Hindlimb muscle (tissue), 1 donor: ENCODE measurements at places on chromosomes 1 and 21. TPM values are rescaled to one million over a fixed set of nuclear protein-coding genes. Genes with fewer than 3 reads are reported as not detected.

Gene RORC
- 11.8 TPM for polyA plus RNA-seq

Gene C8B
- not detected for polyA plus RNA-seq

Gene PFDN2
- 66.3 TPM for polyA plus RNA-seq

DNA sequence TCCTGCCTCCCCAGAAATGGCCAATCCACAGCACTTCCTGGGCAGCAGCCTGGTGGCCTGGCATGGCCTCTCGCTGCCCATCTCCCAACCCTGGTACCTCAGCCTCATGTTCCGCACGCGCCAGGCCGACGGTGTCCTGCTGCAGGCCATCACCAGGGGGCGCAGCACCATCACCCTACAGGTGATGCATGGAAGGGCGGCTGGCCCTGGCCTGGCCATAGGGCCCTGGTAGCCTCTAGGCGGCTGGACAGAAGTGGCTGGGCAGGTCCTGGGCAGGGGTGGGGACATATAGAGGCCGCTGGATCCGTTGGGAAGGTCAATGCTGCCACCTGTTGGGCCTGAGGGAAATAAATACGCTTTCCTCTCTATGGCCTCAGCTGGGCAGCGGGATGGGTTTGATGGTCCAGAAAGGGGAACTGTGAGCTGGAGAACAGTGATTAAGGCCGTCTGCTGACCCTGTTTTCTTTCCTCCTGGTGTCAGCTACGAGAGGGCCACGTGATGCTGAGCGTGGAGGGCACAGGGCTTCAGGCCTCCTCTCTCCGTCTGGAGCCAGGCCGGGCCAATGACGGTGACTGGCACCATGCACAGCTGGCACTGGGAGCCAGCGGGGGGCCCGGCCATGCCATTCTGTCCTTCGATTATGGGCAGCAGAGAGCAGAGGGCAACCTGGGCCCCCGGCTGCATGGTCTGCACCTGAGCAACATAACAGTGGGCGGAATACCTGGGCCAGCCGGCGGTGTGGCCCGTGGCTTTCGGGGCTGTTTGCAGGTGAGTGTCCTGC lies 14.4 kb downstream of the CELSR2 start:
- DNase-seq, result peak; percentile 77

Gene NCDN
- polyA plus RNA-seq, result 19.9 TPM

Gene GNG12
- 37.1 TPM for polyA plus RNA-seq

DNA sequence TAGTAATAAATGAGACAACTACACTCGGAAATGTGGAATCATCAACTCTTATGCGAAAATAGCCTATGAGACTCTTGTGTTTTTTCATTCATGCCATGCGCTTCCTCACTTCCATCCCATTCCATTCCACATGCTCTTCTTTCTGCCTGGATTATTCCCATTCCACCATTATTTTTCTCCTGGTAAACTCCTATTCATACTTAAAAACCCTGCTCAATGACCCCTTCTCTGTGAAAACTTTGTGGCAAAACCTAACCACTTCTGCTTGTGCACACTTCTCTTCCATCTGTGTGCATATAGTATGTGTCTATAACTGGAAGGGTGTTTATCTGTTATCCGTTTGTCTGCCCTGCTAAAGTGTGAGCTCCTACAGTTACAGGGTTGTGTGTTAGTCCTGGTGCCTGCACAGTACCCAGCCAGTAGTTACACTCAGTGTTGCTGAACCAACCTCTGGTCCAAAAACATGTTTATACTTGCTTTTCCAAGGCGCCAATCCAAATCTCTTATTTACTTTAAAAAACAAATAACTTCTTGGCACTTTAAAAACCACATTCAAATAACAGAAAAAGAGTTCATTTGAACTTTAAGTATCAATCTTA lies 10.7 kb downstream of the EPHX1 start:
- DNase-seq, result no peak

DNA sequence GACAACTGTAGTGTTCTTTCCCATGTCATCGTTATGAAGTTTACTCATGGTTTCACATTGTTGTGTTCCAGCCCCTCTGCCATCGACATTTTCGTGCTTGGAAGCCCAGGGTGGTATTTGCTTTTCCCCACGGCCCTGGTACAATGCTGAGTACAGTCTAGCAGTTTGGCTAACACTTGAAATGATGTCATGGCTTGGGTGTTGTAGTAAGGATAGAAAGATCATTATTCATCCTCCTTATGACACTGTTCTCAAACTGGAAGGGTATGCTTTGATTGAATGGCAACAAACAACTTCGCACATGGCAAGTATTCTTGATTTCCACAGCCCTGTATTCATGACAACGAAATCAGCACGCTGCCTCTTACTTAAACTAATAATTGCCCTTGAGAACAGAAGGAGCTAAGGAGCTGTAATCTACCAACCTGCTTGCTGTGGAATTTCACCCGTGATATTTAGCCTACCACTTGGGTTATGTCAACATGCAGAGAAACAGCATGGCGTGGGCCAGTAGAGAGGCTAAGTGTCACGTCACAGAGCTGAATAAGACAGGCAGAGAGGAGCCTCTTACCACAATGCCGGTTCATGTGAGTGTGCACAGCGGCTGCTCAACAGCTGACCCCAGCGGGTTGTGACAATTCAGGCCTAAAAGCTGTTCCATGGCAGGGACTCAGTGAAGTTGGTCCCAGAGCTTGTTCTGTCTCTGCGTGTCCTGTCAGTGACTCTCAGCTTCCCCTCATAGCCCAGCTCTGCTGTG lies 73.9 kb downstream of the KCNJ6 start:
- DNase-seq, result no peak

GRCh38 chr1:23638188-23638619 lies 53.4 kb upstream of the RPL11 start:
- DNase-seq, result no peak

GRCh38 chr1:106523497-106523896 lies 533.0 kb upstream of the PRMT6 start:
- DNase-seq, result no peak

DNA sequence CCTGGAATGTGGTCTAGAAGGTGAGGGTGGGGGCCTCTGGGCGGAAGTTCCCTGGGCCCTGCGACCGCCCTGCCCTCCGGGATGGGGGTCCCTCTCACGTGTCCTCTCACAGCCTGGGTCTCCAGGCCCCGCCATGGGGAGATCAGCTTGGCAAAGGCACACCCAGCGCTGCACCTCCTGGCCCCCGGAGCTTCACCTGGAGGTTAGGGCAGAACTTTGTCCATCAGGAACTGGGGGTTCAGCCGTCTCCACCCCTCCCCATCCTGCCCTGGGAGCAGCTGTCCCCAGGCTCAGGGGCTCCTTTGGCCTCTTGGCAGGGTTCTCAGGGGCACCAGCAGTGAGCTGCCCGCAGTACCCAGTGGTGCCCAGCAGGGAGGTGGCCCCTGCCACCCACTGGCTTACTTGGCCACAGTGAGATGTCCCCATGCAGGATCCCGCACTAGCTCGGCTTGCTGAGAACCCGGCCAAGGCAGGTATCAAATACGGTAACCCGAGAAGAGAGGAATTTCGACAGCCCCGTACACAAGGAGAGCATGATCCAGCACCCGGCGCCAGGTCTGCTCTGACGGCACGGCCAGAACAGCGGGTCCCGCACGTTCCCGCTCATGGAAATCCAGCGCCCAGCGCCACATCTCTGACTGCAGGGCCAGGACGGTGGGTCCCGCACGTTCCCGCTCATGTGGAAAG lies 36.7 kb downstream of the RRP1 start:
- DNase-seq, result no peak

Gene C1orf115
- 11.9 TPM for polyA plus RNA-seq

DNA sequence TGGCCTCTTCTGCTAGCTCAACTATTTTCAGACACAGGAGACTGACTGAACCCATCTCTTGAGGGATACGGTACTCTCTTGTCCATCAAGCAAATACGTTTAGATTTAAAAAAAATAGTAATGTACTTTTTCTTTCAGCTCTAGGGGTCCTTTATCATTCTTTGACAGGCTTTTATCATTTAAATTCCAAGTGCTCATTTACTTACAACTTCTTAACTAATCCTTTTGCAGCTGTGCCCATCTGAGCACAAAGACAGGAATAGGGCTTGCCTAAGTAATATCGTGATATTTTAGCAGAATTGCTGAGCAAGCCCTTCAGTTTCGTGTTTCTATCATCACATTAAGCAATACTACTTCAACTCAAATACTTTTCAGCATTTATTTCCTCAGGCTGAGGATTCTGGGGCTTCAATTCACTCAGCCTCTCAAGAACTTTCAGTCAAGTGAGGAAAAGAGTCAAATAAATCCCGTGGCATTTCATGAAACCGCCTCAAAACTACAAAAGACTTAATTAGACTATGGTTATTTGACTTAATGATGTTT lies 317.6 kb downstream of the BACH1 start:
- DNase-seq, result no peak

DNA sequence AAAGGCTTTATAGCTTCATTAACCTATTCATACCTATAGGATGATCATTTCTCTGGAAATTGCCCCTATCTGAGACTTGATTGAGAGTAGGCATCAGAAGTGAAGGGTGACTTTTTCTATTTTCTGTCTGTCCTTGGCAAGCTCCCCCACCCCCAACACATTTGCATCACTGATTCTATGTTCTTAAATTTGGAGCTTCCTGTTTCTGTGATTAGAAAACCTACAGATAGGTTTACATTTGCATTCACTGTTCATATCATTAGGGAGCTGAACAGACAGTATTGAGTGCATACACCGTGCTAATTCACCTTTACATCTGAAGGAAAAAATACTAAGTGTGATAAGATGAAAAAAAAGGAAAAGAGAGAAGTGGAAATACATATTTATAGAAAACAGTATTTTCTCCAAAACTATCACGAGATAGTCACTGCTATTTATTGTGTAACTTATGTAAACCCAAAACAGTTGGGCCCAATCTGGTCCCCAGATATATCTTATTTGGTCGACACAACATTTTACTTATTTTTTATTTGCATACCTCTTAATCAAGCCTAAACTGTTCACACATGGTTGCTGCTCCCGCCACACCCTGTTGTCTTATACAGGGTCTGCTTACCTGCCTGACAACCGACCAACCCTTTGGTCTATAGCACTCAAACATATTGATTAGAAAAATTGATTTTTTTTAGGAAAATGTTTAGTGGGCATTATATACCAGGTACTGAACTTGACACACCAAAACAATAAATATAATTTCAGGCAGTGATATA lies 218.8 kb downstream of the NTNG1 start:
- DNase-seq, result no peak

- no peak for DNase-seq
Measured at GRCh38 chr1:201299968-201300367, 16.7 kb downstream of the PKP1 start.

- no peak for DNase-seq
Measured at GRCh38 chr21:34552360-34553098, 40.5 kb upstream of the KCNE1 start.

- DNase-seq, result no peak
Measured at GRCh38 chr1:108612496-108612895, 48.4 kb downstream of the HENMT1 start.
